ENCODE measurements at places on chromosomes 1 and 21.

- DNase-seq, result no peak
These were observed 74.6 kb downstream of the ADARB1 start for GRCh38 chr21:45149021-45149420.

- DNase-seq, result no peak
These were observed 15.4 kb upstream of the TSPAN1 start for GRCh38 chr1:46159516-46159915.

- DNase-seq, result no peak
These were observed 21.4 kb downstream of the AIM2 start for GRCh38 chr1:159055181-159055641.

DNA sequence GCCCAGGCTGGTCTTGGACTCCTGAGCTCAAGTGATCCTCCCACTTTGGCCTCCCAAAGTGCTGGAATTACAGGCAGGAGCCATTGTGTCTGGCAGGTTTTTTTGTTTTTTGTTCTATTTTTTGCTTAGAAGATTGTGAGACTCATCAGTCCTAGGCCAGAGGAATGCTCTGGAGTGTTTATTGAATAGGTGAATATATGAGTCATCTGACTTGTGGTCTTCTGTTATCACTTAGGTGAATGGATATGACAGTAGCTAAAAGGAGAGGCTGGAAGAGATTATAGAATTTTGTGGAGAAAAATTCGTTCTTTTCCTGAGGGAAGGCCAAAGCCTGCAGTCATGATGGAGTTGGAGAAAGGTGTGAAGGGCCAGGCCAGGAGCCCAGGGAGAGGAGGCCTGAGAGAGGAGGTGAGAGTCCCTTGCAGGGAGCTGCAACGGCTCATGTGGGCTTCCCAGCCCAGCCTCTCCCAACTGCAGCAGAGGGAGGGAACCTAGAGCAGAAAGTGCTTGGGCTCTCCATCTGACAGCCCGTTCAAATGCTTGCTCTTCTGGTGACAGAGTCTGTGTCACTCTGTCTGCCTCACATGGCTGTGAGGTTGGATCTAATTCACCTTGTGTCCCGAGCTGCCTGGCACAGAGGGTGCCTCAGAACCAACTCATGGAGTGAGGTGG is 31.6 kb upstream of the ACOT11 start:
- DNase-seq, result no peak

GRCh38 chr1:232635778-232636356 is 5.9 kb upstream of the SIPA1L2 start:
- no peak for DNase-seq

DNA sequence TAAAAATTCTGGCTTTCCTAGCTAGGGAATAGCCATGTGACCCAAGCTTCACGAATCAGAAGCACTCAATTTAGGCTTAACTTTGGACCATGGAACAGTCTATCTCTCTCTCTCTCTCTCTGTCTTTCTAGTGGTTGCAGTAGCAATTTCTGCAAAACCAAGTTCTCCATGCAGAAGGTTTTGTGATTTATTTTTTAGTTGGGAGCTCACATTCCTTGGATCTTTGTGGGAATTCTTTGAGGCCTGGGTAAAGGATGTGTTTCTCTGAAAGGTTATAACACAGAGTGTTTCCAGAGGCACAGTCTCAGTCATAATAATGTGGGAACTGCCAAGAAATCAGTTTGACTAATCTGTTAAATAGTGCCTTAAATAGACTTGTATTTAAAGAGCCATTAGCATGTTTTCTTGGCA is 112.3 kb upstream of the COL11A1 start:
- no peak for DNase-seq

GRCh38 chr21:24259241-24259640 is 1348.0 kb downstream of the MRPL39 start:
- DNase-seq, result no peak

GRCh38 chr1:27886353-27886679 is 14.0 kb downstream of the THEMIS2 start:
- DNase-seq, result no peak

DNA sequence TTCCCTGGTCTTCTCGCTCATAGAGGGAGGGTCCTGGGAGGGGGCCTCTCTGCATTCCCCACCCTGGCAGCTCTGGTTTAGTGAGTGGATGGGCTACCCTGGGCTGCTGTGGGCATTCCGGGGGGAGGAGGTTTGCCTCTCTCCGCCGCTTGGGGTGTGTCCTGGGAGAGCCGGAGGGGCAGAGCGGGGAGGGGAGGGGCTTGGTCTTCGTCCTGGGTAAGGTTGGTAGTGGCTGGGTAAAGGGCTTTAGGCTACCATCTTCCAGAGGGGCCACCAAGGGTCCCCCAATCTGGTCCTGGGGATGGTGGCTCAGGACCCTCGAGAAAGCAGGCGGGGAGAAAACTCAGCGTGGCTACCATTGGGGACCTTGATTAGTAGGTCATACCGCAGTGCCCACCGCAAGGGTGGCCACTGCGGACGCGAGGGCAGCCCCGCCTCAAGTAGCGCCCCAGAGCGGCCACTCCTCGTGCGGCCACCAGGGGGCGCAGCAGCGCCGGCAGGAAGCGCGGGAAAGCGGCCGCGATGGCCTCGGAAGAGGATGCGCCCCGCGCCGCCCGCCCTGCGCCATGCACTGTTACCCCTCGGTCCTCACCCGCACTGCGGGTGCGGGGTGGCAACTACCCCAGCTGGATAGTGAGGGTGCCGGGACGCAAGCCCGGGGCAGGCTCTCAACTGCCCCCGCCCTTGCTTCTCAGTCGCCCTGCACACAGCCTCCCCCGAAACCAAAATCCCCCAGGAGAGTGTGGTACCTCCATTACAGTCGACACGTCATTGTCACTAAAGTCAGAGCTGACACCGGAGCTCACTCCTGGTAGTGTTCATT is 44.1 kb upstream of the SLC25A33 start:
- peak; percentile 54 for DNase-seq

GRCh38 chr1:24111262-24111995 is 506 bp downstream of the MYOM3 start:
- no peak for DNase-seq

- no peak for DNase-seq
These were observed 59.9 kb downstream of the TOR3A start for GRCh38 chr1:179141592-179142251.

DNA sequence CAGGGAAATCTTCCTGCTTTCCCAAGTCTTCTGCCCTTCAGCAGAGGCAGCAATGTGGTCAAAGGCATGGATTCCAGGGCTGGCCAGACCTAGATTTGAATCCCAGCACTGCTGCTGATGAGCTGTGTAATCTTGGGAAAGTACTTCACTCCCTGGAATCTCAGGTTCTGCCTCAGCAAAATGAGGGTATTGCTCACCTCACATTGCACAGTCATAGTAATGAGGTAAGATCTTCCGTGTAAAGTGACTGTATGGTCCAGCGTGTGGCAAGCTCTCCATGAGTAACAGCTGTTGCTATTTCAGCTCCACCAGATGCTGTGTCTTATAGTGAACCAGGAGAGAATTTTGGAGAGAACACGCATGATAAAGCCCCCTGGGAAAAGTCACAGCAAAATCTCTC is 56.1 kb upstream of the F3 start:
- DNase-seq, result no peak

DNA sequence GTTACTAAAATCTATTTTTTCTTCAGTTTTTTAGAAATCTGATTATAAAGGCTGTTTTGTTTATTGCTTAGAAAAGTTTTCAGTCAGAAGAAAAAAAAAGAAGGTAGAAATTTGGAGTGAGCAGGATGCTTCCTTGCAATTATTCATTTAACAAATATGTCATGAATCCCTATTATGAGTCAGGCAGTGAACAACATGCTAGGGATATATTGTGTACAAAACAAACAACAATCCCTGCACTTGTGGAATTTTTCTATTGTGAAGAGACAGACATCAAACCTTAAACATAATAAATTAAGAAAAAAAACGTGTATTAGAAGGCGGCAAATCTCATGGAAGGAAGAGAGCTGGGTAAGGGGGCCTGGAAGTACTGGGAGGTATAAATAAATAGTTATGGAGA is 664.1 kb upstream of the CAMK1G start:
- no peak for DNase-seq

DNA sequence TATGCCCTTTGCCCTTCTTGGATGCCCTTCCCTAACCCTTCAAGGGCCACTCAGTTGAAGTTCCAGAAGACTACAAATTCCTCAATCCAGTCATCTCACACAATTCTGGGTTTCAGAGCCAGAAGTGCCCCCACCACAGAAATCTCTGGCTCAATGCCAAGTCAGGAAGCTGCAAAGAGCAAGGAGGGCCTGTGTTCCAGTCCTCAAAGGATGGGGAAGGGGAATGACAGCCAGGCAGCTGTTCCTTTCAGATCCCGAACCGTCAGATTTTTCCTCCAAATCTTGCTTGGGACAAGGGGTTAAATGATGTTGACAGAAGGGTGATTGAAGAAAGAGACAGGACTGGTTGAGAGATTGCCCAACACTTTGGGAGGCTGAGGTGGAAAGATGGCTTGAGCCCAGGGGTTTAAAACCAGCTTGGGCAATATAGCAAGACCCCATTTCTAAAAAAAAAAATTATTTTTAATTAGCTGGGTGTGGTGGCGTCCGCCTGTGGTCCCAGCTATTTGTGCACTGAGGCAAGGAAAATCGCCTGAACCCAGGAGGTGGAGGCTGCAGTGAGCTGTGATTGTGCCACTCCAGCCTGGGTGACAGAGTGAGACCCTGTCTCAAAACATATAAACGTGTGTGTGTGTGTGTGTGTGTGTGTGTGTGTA is 716 bp upstream of the HPDL start:
- DNase-seq, result no peak

- no peak for DNase-seq
These were observed 104.2 kb downstream of the KIAA0319L start for GRCh38 chr1:35453031-35453430.

- DNase-seq, result no peak
These were observed 2.7 kb downstream of the GLIS1 start for GRCh38 chr1:53736290-53736689.

GRCh38 chr1:113677250-113678158 is 81.8 kb downstream of the PHTF1 start:
- DNase-seq, result no peak

Data from effector CD4-positive, alpha-beta T cell (primary cell).